ENCODE measurements at places on chromosomes 13 and 19.

- DNase-seq = no peak
Observed at GRCh38 chr19:32343550-32344262, 1.7 kb upstream of the ZNF507 start.

- no peak for DNase-seq
Observed at GRCh38 chr19:6654347-6655310, 15.3 kb downstream of the TNFSF14 start.

- DNase-seq = no peak
Observed at GRCh38 chr13:113103646-113104045, 1.9 kb upstream of the F7 start.

DNA sequence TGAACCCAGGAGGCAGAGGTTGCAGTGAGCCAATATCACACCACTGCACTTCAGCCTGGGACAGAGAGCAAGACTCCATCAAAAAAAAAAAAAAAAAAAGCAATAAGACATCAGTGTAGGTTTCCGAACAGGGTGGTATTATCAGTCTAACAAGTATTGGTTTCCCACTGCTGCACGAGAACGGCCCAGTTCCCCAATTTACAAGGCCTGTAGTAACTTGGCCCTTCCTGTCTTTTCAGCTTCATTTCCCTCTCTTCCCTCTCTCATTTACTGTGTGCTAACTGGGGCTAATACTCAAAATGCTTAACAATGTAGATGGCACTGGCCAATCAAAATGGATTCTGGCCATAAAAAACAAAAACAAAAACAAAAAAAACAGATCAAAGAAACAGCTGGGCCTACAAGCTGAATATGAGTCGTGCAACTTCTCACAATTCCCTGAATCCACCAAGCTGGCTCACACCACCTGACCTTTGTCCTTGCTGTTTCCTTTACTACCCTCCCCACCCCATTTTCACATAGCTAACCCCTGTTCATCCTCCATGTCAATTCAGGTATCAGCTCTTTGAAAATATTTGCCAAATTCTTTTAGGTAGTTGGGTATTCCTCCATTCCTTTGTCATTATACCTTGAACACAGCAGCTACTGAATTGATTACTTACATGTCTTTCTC, 2.4 kb downstream of the TEX101 start:
- no peak for DNase-seq

All from Karpas-422 (cell line).